NCI-H1417 (cell line): ENCODE measurements at places on chromosomes 7 and 10.
A peak's percentile ranks its signal among the peaks of the same experiment; 100 is the strongest.

DNA sequence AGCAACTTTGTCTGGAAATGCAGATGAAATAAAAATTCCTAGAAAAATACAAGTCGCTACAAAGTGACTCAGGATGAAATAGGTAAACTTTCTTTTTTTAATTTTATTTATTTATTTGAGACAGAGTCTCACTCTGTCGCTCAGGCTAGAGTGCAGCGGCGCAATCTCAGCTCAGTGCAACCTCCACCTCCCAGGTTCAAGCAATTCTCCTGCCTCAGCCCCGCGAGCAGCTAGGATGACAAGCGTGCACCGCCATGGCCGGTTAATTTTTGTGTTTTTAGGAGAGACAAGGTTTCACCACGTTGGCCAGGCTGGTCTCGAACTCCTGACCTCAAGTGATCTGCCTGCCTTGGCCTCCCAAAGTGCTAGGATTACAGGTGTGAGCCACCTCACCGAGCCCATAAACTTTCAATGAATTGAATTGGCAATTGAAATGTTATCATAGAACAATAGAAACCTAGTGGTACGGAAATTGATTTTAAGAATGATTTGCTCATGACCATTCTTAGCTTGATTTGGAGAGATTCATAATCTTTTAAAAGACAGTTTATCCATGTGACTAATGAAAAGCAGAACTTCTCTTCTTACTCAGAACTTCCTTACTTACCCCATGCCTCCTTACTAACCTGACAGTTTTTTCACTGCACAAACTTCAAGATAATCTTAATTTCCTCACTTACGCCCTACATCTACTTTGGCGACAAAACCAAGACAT is 161.7 kb downstream of the FAM107B start:
- DNase-seq, result no peak

GRCh38 chr7:150871601-150872000 is 19.3 kb downstream of the AOC1 start:
- DNase-seq, result no peak

- DNase-seq, result no peak
Observed at GRCh38 chr10:16259726-16260125, 177.1 kb upstream of the PTER start.

- no peak for DNase-seq
Observed at GRCh38 chr10:102656026-102656425, 11.7 kb downstream of the TRIM8 start.

DNA sequence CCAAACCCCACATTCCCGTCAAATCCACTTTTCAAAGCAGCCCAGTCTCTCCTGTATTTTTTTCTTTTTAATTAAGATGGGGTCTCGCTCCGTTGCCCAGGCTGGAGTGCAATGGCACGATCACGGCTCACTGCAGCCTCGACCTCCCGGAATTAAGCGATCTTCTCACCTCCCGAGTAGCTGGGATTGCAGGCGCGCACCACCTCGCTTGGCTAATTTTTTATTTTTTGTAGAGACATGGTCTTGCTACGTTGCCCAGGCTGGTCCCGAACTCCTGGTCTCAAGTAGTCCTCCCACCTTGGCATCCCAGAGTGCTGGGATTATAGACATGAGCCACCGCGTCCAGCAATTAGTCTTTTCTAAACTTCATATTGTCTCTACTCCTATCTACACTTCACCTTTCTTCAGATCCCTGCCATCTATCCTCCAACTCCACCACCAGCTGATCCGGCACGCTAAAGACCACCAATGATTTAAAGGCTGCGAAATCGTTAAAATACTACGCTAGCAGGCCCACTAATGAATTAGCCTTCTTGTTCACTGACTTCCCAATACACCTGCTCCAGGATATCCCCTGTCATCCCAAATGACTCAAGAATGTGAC is 525 bp upstream of the CHUK start:
- no peak for DNase-seq

DNA sequence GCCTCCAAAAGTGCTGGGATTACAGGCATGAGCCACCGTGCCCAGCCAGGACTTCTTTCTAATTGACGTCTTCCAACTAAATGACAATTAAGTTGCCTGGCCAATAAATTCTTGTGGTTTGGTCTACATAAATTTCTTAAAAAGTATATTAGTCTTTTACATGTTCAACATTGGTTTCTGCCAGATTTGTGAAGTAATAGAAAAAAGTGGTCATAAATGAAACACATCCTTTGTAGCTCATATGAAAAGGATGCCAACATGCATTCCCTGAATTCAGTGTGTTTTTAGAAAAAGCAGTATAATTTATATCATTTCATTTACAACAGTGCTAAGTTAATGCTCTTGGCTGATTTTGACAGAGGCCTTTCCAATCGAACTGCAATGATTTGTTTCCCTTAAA is 215.0 kb downstream of the TAX1BP1 start:
- DNase-seq, result no peak

DNA sequence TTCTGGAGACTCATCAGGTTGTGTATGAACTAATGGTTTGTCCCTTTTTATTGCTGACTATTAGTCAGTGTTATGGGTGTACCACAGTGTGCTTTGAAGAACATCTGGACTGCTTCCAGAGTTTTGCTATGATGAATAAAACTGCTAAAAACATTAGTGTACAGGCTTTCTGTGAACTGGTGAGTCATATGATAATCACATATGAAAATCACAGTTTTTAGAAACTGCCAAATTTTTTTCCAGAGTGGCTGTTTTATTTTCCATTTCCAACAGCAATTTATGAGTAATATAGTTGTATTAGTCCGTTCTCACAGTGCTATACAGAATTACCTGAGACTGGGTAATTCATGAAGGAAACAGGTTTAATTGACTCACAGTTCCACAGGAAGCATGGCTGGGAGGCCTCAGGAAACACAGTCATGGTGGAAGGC is 281.2 kb upstream of the VSTM2A start:
- DNase-seq, result no peak

DNA sequence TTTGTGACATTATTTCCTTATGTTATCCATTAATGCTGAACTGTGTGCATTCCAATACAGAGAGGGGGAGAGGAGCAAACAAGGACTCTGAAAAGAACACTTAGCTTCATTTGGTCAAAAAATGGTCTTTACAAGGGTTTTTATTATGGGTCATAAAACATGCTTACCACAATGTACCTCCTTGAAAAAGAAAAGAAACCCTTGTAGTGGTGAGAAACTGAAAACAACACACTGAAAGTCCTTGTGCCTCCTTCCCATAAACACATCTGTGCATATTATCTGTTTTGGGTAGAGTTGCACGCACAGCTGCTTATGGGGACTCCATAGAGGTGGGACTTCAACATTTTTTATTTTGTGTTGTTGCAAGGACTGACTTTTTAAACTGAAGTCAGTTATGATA is 98.7 kb downstream of the CDK6 start:
- DNase-seq, result no peak

- peak; percentile 80 for DNase-seq
Observed at GRCh38 chr7:102279537-102280400, 6.9 kb upstream of the SH2B2 start.

DNA sequence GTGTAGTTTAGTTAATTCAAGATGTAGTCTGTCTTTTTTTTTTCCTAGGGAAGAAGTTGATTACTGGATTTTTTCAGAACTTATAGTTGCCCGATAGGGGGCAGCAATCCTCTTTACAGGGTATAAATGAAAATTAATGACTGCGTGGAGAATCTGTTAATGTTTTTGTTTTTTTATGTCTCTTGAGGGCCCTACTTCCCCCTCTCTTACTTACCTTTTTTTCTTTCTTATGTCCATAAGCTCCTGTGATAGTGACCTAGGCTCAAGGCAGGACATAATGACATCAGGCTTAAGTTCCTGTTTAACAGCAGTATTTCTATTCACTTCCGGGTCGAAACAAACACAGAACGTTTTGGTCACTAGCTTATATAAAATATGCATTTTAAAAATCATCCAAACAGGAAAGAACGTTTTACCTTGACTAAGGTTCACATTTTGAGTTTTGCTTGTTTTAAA is 18.8 kb downstream of the CDC123 start:
- DNase-seq, result peak; percentile 61

- DNase-seq, result no peak
Observed at GRCh38 chr10:46198516-46198915, 88.3 kb upstream of the ANTXRL start.

DNA sequence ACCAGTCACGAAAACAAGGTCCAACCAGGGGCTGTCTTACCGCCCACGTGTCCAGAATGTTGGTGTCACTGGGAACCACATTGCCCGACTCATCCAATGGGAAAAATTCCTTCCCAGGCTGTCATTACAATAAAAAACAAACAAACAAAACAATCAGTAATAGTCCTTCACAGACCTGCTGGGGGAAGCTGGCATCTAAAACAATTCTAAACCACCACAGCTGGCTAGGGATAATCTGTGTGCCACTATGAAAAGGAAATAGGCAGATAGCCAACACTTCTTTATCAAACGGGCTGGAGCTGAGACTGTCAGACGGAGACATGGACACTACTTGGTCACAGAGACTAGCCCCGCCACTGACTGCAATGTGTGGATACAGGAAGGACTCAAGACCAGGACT is 9.2 kb downstream of the AKR1B1 start:
- no peak for DNase-seq

DNA sequence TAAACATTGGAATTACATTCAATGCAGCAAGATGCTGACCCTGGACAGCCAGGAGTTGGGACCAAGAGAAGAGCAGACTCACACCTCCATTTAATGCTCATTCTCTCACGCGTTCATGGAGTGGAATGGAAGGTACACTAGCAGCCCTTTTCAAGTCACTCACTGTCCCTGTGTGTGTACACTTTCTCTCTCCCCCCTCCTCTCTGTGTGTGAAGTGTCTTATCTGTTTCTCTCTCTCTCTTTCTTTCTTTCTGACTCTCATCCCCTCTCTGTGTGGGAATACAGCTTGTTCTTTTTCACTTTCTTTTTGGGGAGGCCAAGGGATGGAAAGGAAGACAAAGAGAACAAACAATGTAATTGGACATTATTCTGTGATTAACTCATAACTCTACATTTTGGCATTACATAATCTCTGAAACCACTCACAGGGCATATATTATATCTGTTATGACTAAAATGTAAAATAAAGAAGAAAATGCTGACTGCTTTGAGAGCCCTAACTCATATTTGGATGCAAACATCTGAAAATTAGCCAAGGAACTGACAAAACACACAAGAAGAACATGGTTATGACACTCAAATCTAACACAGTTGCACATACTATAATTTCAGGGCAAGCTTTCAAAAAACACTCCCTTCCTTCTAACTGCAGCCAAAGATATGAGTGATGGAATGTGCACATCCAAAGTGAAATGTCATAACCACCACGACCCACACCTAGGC is 188.8 kb downstream of the PARD3 start:
- no peak for DNase-seq

DNA sequence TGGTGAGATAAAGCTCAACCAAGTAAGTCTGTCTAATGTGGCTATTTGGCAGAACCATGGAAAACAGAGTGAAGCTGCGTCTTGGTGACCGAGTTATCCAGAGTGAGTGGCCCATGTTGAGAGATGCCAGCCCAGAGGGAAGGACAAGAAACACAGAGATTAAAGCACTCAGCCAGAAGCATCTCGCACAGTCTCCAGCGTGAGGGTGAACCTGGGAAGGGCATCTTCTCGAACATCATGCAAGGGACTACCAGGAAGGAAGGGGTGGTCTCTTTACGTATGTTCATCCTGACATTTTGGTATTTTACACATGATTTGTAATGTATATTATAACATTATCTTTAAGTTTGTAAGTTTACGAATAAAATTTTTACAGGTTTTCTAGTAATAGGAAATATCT is 146.4 kb downstream of the TCERG1L start:
- no peak for DNase-seq
